ENCODE measurements at places on chromosomes 4 and X.
A peak's percentile ranks its signal among the peaks of the same experiment; 100 is the strongest.

DNA sequence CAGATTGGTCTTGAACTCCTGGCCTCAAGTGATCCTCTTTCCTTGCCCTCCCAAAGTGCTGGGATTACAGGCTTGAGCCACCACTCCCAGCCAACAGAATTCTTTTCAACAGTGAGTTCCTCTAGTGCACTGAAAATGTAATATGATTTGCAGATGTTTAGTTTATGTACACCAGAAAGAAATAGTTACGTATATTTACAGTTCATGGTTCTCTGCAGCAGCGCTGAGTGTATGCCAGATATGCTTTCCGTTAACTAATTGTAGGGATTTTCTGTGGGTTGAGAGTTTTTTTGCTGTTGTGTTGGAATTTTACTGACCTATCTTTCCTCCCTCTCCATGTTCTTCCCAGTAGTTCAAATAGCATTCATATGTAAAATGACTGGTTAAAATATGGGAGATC, 44.0 kb downstream of the GAB1 start:
- DNase-seq = no peak

DNA sequence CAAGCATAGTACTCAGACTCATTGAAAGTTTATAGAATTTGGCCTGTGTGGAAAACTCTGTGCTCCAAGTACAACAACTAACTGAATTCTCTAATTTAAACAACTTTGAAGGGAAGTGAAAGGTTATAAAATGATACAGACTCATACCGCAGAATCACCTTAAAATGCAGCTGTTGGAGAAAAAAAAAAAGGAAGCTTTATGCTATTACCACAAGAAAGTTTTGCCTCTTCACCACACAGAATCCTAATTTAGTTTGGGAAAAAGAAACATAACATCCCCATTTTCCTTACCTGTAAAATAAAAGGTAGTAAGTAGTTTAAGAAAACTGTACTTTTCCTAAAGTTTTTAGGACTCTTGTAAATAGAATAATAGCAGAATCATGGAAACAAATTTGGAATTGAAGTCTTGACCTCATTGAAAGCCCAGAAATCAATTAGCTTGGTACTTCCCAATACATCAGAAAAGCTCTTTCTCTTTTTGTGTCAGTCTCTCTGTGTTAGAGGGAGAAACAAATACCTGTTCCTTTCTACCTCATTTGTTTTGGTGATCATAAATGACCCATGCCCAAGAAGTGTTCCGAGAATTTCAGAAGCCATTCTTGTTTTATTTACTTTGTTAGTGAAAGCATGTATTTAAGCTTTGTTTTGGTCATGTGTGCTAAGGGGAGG, 78.8 kb downstream of the NFKB1 start:
- no peak for DNase-seq

DNA sequence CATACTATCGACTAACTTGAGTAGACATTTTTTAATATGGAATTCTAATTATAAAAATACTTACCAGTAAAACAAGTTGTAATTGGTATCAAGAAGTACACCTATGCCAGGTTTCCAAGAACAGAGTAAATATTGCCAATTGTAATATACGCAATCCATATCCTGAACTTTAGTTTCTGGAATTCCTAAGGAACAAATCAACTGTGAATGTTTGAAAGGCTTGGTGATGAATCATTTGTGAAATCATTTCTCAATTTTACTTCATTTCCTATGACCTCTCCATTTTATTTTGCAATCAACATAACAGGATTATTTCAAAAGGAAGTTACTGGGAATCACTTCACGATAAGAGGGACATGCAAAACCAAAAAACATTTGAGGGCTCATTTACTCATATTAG, 3.7 kb downstream of the IL13RA2 start:
- no peak for DNase-seq

- DNase-seq = no peak
Observed at GRCh38 chrX:39560271-39560670, 537.5 kb downstream of the BCOR start.

DNA sequence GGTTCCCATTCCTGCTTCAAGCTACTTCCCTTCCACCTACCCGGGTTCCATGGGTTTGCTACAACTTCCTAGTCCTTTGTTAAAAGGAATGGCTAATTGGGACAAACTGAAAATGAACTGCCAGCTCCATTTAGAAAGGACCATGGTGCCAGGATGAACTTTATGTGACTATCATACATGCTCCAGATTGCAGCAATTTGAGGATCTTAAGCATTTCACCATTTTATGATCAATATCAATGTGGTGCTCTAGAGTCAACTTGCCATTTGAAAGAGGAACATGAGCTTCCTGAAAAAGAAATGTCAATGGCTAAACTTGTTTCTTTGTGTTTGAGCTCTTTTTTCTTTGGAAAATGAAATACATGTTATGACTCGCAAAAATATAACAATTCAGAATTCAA, 92.7 kb upstream of the IL15 start:
- no peak for DNase-seq

DNA sequence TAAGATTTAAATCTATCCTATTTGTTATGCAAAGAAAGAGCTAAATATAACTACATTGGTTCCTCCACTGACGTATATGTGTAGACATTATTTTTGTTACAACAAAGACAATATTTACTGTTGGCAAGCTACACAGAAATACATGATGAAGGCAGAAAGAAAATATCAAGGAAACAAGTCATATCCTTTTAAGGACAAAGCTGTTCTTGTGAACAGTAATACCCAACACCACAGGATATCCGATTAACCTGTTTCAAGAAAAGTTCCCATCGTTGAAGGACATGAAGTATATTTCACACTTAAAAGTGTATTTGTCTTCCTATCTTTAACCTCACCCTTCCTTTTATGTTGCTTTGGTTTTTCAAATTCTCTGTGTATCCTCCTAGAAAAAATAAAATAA, 235.8 kb upstream of the AADAT start:
- DNase-seq = no peak

DNA sequence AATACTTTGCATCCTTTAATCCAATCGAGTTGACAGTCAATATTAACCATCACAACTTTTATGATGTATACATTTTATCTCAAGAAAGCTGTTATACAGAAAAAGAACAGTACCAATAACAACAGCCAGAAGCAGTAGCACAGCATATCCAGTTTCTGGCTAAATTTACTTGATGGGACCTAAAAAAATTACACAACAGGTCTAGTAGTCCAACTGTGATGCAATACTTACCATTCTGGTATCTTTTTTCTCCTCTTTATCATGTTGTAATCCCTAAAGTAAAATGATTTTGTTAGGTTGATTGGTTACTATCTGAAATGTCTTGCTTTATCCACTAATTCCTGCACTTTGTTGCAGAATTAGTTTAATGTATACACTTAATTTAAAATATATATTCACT, 1150.6 kb downstream of the FAT4 start:
- DNase-seq = no peak

- no peak for DNase-seq
Observed at GRCh38 chr4:2822461-2823300, 21.0 kb upstream of the ADD1 start.

DNA sequence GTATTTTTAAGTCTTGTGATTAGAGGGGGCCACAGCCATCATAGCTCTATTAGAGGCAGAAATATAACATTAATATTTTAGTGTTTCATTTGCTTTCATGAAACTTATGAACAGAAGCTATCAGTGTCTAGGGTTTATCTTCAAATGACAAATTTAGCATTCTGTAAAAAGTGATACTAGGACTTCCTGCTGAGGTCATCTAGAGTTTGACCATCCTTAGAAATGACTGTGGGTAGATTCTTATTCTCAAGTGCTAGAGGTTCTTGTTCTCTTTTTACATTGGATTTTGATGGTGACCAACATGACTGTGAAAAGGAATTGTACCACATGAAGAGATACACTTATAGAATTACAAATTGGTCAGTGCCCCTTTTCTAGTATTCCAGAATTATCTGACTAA, 568.6 kb downstream of the RPA4 start:
- no peak for DNase-seq

DNA sequence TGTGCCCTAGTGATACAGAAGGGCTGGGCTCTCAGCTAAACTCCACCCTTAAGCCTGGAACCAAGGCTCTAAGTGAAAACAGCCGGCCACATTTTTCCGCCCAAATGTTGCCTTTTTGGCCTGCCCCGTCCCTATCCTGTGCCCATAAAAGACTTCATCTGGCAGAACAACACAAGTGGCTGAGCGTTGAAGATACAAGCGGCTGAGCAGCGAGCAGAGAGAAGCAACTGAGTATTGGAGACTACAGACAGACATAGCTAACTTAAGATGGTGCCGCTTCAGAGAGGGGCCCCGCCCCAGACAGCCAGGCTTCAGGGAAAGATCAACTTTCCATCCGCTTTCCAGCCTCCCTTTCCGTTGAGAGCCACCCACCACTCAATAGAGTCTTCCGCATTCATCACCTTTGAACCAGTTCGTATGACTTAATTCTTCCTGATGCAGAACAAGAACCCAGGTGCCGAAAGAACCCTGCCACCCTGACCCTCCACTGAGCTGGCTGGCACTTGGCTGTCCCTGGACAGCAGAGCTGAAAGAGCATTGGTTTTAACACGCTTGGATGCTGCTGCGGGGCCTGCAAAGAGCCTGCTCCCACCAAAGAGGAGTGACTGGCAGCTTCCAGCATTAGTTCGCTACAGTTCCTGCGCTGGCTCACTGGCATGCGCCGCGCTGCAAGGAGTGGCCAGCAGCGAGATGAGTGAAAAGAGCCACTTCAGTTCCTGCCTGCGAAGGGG, 853.2 kb upstream of the INTU start:
- DNase-seq = no peak

DNA sequence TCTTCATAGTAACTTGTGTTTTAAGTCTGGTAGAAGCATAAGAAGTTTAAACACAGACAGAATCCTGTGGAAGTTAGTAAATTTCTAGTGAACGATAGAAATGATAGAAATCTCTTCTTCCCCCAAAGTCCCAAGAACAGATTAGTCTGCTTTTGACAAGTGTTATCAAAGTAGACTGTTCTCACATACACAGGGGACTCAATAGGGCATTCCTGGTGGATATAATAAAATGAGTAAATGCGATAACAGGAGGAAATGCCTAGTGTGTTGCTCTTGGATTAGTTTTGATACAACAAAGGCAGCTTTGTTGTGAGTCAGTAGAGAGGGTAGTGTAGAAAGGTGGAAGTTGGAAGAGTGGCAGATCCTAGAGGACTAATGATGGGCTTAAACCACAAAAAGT, 43.5 kb downstream of the CLCN3 start:
- DNase-seq = peak; percentile 2

DNA sequence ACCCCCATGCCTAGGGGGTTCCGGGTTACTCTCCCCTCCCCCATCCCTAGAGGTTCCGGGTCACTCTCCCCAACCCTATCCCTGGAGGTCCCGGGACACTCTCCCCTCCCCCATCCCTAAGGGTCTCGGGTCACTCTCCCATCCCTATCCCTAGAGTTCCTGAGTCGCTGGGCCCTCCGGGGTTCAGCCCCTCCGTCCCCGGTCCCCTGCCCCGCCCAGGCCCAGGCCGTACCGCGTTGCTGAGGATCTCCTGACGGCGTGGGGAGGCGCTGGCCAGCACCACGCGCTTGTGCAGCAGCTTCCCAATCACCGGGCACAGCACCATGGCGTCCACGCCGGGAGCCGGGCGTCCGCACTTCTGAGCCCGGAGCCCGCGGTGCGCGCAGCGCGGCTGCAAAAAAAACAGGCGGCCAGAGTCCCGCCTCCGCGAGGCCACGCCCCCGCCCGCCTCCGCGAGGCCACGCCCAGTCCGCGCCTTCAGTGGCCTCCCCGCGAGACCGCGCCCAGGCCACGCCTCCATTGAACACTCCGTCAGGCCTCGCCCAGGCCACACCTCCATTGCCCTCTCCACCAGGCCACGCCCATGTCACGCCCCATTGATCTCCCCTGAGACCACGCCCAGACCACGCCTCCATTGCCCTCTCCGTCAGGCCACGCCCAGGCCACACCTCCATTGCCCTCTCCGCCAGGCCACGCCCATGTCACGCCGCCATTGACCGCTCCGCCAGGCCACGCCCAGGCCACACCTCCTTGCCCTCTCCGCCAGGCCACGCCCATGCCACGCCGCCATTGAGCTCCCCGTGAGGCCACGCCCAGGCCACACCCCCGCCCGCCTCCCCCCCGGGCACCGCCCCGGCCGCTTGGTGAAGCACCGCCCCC, at the start of gene ASMTL:
Gene ASMTL (minus strand): TSS at position 394 of the 879 bp plus-strand sequence. CDS start 69 bp downstream, at position 325.
- DNase-seq = no peak

GRCh38 chrX:103806862-103807474, 25.1 kb downstream of the RAB9B start:
- no peak for DNase-seq

- DNase-seq = no peak
Observed at GRCh38 chr4:123659730-123660129, 263.1 kb downstream of the SPRY1 start.

GRCh38 chr4:165609653-165610052, 230.8 kb downstream of the CPE start:
- DNase-seq = no peak

GRCh38 chr4:184851200-184851541, 25.4 kb upstream of the ACSL1 start:
- no peak for DNase-seq

DNA sequence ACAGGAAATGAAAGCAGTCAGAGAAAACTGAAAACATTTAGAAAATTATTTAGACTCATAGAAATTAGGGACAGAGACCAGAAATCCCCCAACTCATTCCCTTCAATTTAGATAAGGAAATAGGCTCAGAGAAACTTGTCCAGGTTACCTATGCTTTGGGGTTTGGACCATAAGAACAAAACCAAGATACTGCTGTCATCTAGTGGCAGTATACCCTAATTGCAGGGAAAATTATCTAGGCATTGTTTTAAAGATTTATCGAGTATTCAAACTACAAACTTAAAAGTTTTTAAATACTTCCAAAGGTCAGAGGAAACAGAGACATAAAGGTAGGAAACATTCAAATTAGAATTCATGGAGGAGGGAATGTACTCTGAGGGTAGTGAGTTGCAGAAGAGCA, 67.0 kb upstream of the KLHL13 start:
- DNase-seq = peak; percentile 2

DNA sequence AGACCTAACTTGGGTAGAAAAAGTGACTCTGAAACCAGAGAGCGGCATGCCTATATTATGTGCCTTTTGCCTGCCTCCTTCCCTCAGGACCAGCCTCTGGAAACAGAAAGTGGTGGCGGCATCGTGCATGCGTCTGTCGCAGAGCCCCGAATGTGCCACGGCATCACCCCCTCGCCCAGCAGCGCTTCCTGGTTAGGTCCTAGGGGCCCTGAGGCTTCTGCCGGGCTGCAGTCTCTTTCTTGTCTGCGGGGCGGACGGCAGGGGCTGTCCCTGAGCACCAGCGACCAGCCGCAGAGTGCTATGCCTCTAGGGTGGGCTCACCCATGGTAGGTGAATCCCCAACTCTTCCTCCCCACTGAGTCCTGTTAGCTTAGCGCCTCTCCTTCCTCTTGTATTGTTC, 68.7 kb downstream of the VSIG4 start:
- no peak for DNase-seq

DNA sequence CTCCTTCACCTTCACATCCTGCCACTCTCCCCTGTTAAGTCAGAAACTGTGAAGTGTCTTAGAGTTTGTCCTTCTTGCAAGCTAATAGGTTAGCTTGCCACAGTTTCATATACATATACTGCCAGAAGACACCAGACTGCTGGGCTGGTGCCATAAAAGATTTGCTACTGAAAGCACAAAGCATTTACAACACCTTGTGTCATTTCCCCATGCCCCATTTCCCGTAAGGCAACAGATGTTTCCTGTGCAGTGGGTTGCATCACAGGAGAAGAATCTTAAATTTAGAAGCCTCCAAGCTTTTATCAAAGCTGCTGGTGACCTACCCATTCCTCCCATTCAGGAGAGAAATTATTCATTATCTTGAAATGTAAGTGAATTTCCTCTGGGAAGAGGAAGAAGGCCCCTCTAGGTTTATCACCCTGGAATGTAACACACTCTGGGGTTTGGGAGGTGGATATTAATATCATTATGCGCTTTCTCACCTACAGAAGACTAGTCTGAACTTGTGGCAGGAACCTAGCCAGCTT, 34.5 kb upstream of the RAB33B start:
- peak; percentile 23 for DNase-seq

Measured in NCI-H82 (cell line).